Activated CD4-positive, alpha-beta T cell treated with anti-CD3 and anti-CD28 coated beads for 48 hours (primary cell): ENCODE measurements at places on chromosomes 4 and X.

- DNase-seq, result no peak
These were observed 418.2 kb downstream of the STIM2 start for GRCh38 chr4:27278615-27279375.

GRCh38 chr4:2269206-2269531 is 7.3 kb upstream of the MXD4 start:
- no peak for DNase-seq

DNA sequence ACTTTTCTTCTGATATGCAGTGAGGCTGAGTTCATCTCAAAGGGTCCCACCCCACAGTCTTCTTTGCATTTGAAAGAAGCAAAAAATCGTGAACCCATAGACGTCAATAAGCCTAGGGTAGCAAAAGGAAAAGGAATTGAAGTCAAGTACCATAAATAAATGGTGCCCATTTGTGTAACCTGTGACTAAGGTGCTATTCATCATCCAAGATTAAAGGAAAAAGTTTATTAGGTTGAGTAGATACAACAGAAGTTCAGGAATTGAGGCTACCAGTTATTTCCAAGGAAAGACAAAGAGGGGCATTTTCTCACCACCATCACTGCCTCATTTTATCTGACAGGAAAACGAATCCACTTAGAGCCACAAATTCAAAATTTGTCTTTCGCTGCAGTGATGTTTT is 18.8 kb upstream of the GRSF1 start:
- no peak for DNase-seq

DNA sequence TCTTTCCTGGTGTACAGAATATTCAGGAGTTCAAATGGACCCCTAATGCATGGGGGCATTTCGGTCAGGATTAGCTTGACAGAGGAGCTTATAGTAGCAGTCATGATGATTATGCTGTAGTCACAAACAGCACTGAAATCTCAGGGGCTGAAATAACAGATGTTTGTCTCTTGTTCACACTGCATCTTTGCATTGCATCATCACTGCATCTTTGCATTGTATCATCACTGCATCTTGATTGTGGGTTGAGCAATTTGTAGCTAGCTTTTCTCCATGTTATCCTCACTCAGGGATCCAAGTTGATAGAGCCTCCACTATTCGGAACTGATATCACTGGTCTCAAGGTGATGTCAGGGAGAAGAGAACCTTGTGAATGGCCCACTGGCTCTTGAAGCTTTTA is 160.9 kb downstream of the GATB start:
- no peak for DNase-seq

- no peak for DNase-seq
These were observed 5.0 kb downstream of the FBXO8 start for GRCh38 chr4:174278467-174278866.

- no peak for DNase-seq
These were observed 84.5 kb downstream of the GATB start for GRCh38 chr4:151676301-151676700.

DNA sequence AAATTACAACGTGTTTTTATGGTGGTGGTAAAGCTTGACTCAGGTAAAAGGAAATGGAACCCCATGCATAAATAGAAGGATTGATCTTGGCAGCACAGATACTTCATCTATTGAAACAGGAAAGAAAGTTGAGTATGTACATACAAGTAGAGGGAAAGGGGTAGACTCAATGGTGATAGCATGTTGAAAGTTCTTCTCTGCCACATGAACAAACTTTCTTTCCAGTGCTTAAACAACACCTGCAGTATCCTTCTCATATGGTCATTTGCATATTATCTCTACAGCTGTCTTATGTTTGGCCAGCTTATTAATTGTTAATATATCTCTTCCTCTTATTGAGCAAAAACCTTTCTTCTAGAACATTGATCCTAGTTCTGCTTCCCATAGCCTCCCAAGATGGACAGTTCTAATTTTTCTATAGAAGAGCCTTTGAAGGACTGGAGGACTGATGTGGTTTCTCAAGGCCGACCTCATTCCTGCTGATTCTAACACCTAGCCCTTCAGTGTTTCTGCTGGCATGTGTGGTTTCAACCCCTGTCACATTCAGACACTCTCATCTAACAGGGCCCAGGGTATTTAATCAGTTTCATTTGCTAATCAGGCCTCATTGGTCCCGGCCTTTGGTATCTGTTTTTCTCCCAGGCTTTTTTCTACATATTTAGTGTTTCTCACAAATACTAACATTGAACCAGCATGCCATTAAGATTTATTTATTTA is 108.1 kb upstream of the SPRY1 start:
- DNase-seq, result no peak
